Stimulated activated CD8-positive, alpha-beta memory T cell treated with anti-CD3 and anti-CD28 coated beads, Interleukin-7, amount 100 ng/mL, for 24 hours (primary cell): ENCODE measurements at places on chromosomes 12 and 14.
A peak's percentile ranks its signal among the peaks of the same experiment; 100 is the strongest.

DNA sequence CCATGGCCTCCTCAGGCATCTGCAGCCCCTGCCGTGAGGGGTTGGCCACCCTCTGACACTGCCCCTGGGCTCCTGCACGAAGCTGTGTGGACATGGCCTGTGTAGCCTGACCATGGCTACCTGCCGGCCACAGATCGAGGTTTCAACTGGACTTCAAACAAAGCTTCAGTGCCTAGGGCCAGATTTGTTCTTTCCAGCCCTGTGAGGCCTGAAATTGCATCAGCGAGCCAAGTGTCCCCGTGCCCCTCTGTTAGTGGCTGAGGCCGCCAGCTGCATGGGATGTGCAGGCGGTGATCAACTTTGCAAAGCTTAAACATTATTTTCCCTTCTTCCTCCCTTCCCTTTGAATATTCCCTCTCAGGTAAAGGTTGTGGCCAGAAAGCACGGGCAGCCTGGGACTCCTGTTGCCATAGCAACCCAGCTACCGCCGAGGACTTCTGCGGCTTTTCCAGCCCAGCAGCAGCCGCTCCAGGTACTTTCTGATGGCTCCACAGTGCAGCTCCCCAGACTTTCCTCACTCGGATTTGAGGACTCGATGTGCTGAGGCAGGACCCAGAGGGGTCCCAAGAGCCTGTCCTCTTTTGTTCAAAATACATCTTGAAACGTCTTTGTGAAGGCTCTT lies 35.8 kb downstream of the DDX51 start:
- DNase-seq, result no peak

GRCh38 chr14:74571901-74572725 lies 39.9 kb downstream of the LTBP2 start:
- DNase-seq, result no peak

GRCh38 chr14:39138440-39138839 lies 24.3 kb downstream of the GEMIN2 start:
- DNase-seq, result no peak

DNA sequence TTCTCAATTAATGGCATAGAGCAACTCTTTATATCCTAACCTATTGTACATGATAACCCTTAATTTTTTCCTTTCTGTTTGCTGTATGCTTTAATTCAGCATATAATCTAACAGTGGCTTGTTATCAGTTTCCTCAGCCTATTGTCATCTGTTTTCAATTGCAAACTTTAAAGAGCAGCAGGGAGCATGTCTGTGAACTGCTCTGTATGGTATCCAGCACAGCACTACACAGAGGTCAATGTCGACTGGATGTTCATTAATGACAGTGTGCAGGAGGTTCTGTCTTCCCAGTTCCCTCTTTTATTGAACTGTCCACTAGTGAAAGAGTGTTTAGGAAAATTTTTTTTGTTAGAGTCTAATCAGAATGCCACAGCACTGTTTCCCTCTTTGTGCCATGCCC lies 609.1 kb downstream of the SOX5 start:
- no peak for DNase-seq

GRCh38 chr12:119876761-119877638 lies at the start of gene CIT:
TSS of gene CIT (minus strand) at chr12:119877320. CDS start at chr12:119876168, 1,152 bp downstream.
- DNase-seq, result peak; percentile 64

DNA sequence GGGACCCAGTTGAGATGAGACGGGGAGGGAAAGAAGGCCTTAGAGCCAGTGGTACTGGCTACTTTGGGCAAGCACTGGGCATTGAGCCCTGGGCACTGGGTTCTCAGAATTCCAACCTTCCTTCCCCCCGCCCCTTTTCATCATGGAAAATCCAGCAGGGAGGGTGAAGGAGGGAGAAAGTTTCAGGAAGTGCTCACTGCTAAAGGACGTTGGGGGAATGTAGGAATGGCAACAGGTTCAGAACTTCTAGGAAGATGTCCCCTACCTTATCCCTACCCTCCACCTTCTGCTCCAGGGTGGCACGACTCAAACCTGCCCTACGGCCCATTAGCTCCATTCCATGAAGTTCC lies 4.2 kb upstream of the TNS2 start:
- no peak for DNase-seq

DNA sequence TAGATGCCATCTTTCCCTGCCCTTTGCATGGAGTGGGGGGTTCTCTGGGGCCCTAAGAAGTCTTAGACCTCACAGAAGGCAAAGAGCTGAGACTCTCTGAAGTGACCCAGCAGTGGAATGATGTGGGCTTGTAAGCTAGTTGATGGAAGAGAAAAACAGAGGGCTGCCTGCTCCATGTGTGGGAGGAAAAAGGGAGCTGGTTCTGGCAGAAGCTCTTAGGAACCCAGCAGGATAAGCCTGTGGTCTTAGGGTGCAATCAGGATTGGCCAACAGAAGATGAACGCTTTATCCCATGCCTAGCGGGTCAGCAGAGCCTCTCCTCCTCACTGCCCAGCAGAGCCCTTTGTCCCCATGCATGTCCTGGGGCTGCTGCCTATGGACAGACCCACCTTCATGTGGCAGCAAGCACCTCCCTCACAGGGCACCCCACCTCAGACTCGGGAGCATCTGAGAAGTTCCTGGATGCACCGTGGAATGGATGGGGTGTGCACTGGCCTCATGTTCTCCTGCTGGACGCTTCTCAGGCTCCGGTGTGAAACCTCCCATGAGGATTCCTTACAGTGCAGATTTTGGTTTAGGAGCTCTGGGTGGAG lies 152.7 kb downstream of the ADGRD1 start:
- DNase-seq, result no peak

GRCh38 chr12:86349196-86349595 lies 93.0 kb upstream of the MGAT4C start:
- no peak for DNase-seq

- DNase-seq, result no peak
These were observed 63.2 kb upstream of the RIC8B start for GRCh38 chr12:106711316-106711715.

DNA sequence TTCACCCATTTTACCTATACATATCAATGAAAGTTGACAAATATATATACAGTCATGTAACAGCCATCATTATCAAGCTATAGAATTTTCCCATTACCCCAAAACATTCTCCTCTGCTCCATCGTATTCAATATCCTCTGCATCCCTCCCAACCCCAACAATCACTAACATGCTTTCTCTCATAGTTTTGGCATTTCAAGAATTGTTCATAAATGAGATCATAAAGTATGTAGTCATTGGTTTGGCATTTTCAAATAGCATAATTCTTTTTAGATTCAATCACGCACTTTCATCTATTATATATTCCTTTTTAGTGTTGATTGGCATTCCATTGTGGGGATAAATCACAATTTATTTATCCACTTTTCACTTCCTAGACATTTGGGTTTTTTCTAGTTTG lies 866.0 kb upstream of the TMEM132C start:
- no peak for DNase-seq
